ENCODE measurements at places on chromosomes 2 and 18. TPM values are rescaled to one million over a fixed set of nuclear protein-coding genes. Genes with fewer than 3 reads are reported as not detected.

The ZC3H6 gene
- 9.1 TPM for total RNA-seq

The KIF5C gene
- total RNA-seq: 4.3 TPM

The UCN gene
- 1.4 TPM for total RNA-seq

The CIDEA gene
- not detected for total RNA-seq

The SULT1C4 gene
- 17.1 TPM for total RNA-seq

The SPP2 gene
- total RNA-seq: not detected

The ANKRD62 gene
- 1.9 TPM for total RNA-seq

The MSTN gene
- 0.72 TPM for total RNA-seq

The TMEM37 gene
- total RNA-seq: not detected

The MTCL1 gene
- total RNA-seq: 57.3 TPM

The TM4SF20 gene
- total RNA-seq: 2.4 TPM

The ITPRIPL1 gene
- 5.5 TPM for total RNA-seq

The SLC11A1 gene
- 32.5 TPM for total RNA-seq

The TRAPPC12 gene
- total RNA-seq: 133 TPM

The C2orf66 gene
- total RNA-seq: 0.48 TPM

The ASXL3 gene
- total RNA-seq: 15.9 TPM

The FEZ2 gene
- 63.3 TPM for total RNA-seq

The COMMD1 gene
- 47.2 TPM for total RNA-seq

The UGT1A5 gene
- total RNA-seq: not detected

The RNF144A gene
- total RNA-seq: 5.8 TPM

The NAGK gene
- total RNA-seq: 56.3 TPM

The LYG2 gene
- not detected for total RNA-seq

The TRABD2A gene
- 4.8 TPM for total RNA-seq
